ENCODE measurements at places on chromosomes 2 and 18. TPM values are rescaled to one million over a fixed set of nuclear protein-coding genes. Genes with fewer than 3 reads are reported as not detected.

THADA gene
- total RNA-seq: 35.0 TPM

GRCh38 chr2:96413323-96413722 lies 77.8 kb downstream of the NCAPH start:
- H3K36me3 ChIP-seq: no peaks in the 10 kb centered on the region
- H3K27ac ChIP-seq: no peak overlapping the region
- DNase-seq: no peak
- peaks cover 4% of the 10 kb centered on the region for H3K4me1 ChIP-seq
- no peaks in the 10 kb centered on the region for H3K27me3 ChIP-seq

- H3K27ac ChIP-seq: no peak overlapping the region
- no peaks in the 10 kb centered on the region for H3K36me3 ChIP-seq
- peak; percentile 93 for DNase-seq
- H3K27me3 ChIP-seq: no peaks in the 10 kb centered on the region
- no peaks in the 10 kb centered on the region for H3K4me1 ChIP-seq
- no peak overlapping the region for H3K4me3 ChIP-seq
Observed at GRCh38 chr2:38947241-38948239, 57.9 kb downstream of the ARHGEF33 start.

GRCh38 chr2:38145236-38145635 lies 69.3 kb upstream of the CYP1B1 start:
- no peaks in the 10 kb centered on the region for H3K27me3 ChIP-seq
- no peak overlapping the region for H3K4me3 ChIP-seq
- H3K4me1 ChIP-seq: no peaks in the 10 kb centered on the region
- DNase-seq: no peak
- H3K36me3 ChIP-seq: no peaks in the 10 kb centered on the region
- no peak overlapping the region for H3K27ac ChIP-seq

SERPINB3 gene
- total RNA-seq: 0.25 TPM

GRCh38 chr2:52220393-52220792 lies 1188.5 kb upstream of the NRXN1 start:
- H3K27ac ChIP-seq: no peak overlapping the region
- no peaks in the 10 kb centered on the region for H3K36me3 ChIP-seq
- DNase-seq: no peak
- H3K4me3 ChIP-seq: no peak overlapping the region
- no peaks in the 10 kb centered on the region for H3K27me3 ChIP-seq

DNA sequence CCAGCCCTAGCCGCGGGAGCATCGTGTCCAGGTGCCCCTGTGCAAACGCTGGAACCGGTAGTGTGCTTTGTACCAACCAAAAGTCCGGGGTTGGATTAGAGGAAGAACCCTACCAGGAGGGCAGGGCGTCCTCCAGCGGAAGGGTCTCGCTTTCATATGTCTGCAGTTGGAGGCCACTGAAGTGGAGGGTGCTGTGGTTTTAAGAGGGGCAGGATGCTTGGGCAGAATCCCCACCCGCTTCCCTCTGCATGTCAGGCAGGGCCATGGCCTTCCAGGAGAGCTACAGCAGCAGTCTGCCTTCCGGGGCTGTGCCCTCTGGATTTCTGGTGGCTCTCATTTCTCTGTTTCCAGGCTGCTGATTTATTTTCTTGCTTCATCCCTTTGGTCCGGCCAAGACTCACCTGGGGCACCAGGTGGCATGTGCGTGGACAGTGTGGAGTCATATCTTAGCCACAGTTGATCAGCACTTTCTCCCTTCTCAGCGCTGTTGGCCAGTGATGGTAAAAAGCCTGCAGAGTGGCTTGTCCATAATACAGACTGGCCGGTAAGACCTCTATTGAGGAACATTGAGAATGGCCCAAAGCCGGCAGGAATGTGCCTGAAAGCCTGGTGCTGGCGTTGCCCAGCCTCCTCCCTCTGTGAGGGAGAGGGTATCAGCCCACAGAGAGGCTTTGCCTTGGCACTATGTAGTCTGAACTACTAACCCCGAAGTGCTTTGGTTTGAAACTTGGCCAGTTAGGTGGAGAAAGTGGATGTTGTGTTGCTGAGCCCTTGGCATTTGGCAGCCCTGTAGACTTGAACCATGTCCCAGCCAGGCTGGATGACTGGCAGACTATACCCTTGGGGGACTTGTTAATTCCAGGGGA lies 1.8 kb downstream of the AGAP1 start:
- no peaks in the 10 kb centered on the region for H3K36me3 ChIP-seq
- H3K4me1 ChIP-seq: peaks cover 7% of the 10 kb centered on the region
- H3K4me3 ChIP-seq: peak overlapping the region; percentile 81
- H3K27me3 ChIP-seq: no peaks in the 10 kb centered on the region
- no peak overlapping the region for H3K27ac ChIP-seq
- peak; percentile 50 for DNase-seq

DNA sequence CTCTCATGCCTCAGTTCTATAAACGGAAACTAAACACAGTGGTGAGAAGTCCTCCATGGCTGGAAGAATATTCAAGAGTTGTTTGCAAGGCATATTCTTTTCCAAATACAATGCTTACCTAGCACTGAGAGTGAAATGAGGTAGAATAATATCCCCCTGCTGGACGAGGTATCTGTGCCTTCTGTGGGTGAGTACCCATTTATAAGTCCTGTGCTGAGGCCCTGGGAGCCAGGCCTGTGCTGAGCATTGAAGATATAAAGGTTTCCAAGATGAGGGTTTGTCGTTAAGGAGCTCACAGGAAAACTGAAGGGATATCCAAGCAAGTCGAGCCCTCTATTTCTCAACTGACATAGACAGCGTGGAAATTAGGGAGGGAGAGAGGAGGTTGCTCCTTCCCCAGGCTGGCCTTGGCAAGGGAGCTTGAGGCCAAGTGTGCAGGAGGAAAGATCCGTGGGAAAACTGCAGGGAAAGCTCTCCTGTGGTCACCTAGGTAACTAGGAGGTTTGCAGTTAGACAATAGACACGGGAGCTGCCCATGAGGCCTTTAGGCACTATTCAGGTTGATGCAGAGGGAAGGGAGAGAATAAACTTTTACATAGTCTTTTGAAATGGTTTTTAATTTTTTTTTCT lies 17.6 kb downstream of the PTPRM start:
- peaks cover 16% of the 10 kb centered on the region for H3K4me1 ChIP-seq
- peak overlapping the region; percentile 83 for H3K27ac ChIP-seq
- peaks cover 6% of the 10 kb centered on the region for H3K36me3 ChIP-seq
- no peak overlapping the region for H3K4me3 ChIP-seq
- H3K27me3 ChIP-seq: no peaks in the 10 kb centered on the region

DNA sequence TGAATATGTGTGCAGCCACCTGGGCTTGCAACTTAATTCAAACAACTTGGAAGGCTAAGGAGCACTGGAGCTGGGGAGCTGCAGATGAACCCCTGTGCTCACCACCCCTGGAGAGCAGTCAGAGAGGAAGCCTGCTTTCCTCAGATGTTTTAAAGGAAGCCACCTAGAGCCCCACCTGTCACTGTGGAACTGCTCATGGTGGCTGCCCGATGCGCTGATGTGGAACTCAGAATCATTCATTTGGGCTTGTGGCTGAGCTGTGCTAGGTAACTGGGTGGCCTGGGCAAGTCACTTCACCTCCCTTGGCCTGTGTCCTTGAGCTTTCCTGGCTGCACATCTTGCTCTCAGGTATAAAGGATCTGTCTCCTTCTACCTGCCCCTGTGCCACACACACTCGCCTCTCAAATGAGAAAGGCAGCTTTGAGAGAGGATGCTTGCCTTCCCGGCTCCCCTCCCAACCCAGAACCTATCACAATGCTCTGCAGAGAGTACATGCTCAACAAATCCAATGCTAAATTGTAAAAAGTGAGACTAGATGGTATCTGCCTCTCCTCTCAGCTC lies 41.3 kb downstream of the BCL11A start:
- H3K36me3 ChIP-seq: no peaks in the 10 kb centered on the region
- peaks cover 9% of the 10 kb centered on the region for H3K27me3 ChIP-seq
- DNase-seq: no peak
- no peak overlapping the region for H3K4me3 ChIP-seq

TBR1 gene
- total RNA-seq: 2.0 TPM

GRCh38 chr2:75710220-75710576 lies 517 bp downstream of the GCFC2 start:
- H3K4me1 ChIP-seq: no peaks in the 10 kb centered on the region
- no peaks in the 10 kb centered on the region for H3K27me3 ChIP-seq
- H3K27ac ChIP-seq: peak overlapping the region; percentile 91

LRP1B gene
- total RNA-seq: 0.79 TPM

- H3K4me1 ChIP-seq: peaks cover 2% of the 10 kb centered on the region
- peak; percentile 65 for DNase-seq
- no peak overlapping the region for H3K27ac ChIP-seq
- H3K4me3 ChIP-seq: no peak overlapping the region
Observed at GRCh38 chr18:29147944-29148343, 971.0 kb upstream of the CDH2 start.

- no peaks in the 10 kb centered on the region for H3K4me1 ChIP-seq
- DNase-seq: peak; percentile 94
- H3K4me3 ChIP-seq: no peak overlapping the region
- peaks cover 10% of the 10 kb centered on the region for H3K27me3 ChIP-seq
Observed at GRCh38 chr2:199488772-199489400, 31.1 kb upstream of the SATB2 start.

- no peaks in the 10 kb centered on the region for H3K36me3 ChIP-seq
- no peak overlapping the region for H3K27ac ChIP-seq
- DNase-seq: no peak
- H3K4me1 ChIP-seq: no peaks in the 10 kb centered on the region
Observed at GRCh38 chr2:167293172-167293781, 405.0 kb downstream of the XIRP2 start.

FEV gene
- total RNA-seq: not detected

SNORC gene
- total RNA-seq: 3.6 TPM

DNA sequence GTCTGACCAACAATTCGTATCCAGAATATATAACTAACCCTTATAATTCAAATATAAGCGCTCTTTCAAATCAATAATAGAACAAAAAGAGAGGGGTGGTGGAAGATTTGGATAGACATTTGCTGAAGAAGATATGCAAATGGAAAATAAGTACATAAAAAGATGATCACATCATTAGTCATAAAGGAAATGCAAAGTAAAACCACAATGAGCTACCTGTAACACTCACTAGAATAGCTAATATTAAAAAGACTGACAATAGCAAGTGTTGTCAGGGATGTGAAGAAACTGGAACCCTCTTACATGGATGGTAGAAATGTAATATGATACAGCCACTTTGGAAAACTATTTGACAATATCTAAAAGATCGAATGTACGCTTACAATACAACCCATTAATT lies 84.9 kb upstream of the MRPS9 start:
- no peak overlapping the region for H3K27ac ChIP-seq
- no peaks in the 10 kb centered on the region for H3K27me3 ChIP-seq
- H3K36me3 ChIP-seq: no peaks in the 10 kb centered on the region
